ENCODE measurements at places on chromosomes 6 and 20.

DNA sequence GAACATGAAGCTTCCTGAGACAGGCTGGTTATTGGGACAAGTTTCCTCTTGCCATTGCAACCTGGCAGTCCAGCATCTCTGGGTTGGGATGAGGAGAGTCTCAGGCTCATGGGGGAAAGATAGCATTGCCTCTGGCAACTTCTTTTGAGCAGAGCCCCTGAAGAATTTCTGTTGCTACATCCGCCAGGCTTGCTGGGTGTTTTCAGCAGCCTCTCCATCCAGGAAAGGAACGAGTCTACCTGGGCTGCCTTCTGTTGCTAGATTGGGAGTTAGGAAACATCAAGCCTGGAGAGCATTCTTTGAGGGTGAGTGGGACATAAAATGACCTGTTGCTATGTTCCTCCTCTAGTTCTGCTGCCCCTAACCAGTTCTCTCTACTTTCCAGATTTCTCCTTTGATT lies 313.5 kb downstream of the RFPL4B start:
- peak; percentile 27 for DNase-seq

DNA sequence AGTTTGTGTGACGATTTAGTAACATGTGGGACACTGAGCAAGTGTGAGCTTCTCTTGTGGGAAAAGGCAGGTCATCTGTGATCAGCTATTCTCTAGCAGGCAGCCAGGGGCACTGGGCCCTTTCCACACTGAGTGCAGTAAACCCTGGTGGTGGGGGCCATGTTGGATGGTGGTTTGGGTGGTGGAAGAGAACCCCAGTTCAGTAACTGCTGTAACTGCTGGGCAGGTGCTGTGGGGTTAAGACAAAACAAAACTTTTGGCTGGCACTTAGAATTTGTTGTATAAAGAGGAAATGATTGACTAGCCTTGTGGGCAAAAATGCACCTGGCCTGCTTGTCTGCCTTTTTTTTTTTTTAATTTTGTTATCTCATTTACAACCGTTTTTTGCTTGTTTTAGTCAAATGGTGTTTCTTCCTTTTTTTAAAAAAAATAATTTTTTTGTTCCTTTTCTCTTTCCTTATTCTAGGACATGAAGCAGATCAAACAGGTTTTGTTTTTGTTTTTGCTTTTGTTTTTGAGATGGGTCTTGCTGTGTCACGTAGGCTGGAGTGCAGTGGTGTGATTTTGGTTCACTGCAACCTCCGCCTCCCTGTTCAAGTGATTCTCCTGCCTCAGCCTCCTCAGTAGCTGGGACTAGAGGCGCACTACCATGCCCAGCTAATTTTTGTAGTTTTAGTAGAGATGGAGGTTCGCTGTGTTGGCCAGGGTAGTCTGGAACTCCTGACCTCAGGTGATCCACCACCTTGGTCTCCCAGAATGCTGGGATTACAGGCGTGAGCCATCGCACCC lies 59.8 kb downstream of the IGF2R start:
- DNase-seq = no peak

GRCh38 chr6:121627761-121628160 lies 192.3 kb downstream of the GJA1 start:
- DNase-seq = peak; percentile 67

DNA sequence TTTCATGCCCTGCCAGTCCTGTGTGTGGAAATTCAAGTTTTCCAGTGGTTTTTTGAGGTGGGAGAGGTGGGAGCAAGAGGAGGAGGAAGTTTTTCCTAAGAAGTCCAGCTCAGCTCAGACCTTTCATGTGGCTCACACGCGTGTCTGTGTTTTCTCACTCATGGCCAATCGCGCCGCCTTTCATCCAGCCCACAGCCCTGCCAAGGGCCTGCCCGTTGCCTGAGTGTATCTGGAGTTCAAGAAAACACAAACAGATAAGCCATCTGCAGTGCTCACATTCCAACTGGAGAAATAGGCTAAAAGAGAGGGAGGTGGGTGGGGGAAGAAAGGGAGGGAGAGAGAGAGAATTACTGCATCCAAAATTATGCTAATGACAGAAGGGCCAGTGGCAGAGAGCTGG lies 12.6 kb upstream of the MPC1 start:
- DNase-seq = no peak

DNA sequence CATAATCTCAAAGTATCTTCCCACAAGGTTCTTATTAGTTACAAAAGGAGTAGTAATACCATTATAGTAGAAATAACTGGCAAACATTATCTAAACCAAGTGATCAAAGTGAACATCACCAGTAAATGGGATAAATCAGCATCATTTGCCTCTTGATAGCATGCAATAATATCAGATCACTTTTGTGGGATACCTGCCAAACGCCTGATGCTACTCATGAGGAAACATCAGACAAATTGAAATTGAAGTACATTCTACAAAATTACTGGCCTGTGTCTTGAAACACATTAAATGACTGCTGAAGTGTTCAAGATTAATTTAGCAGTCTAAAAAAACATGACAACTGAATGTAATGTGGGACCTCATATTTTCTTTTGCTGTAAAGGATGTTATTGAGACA lies 208.1 kb downstream of the TINAG start:
- no peak for DNase-seq

DNA sequence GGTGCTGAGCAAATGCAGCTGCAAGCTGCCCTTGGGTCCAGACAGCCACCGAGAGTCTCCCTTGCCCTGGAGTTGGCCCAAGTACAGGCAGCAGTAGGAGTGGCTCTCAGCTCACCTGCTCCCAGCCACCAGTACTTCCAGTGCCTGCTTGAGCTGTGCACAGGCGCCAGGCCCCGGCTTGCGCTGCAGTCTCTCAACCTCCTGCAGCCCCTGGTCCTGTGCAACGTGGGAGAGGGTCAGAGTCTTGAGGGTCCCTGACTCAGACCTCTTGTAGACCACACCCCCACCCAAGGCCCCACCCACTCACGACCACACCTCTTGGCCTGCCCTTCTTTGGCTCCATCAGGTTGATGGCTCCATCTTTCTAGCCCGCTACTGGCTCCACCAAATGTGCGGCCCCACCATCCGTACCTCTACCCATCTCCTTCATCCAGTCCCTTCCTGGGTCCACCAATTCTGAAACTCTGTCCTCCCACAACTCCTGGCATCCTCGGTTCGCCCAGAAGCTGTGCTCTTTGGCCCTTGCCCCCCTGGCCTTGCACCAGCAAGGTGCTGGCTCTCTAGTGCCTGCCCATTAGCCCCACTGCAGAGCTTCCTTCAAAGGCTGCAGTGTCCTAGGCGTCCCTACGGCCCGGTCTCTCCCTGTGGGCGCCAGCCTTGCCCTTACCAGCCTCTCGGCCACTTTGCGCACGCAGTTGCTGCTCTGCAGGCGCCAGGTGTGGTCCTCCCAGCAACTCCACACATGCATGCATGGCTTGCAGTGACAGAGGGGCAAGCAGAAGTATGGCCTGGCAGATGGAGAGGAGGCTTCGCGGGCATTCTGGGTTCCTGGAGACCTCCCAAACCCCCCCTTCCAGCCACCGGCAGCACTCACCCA lies 16.5 kb upstream of the SPAG4 start:
- no peak for DNase-seq

DNA sequence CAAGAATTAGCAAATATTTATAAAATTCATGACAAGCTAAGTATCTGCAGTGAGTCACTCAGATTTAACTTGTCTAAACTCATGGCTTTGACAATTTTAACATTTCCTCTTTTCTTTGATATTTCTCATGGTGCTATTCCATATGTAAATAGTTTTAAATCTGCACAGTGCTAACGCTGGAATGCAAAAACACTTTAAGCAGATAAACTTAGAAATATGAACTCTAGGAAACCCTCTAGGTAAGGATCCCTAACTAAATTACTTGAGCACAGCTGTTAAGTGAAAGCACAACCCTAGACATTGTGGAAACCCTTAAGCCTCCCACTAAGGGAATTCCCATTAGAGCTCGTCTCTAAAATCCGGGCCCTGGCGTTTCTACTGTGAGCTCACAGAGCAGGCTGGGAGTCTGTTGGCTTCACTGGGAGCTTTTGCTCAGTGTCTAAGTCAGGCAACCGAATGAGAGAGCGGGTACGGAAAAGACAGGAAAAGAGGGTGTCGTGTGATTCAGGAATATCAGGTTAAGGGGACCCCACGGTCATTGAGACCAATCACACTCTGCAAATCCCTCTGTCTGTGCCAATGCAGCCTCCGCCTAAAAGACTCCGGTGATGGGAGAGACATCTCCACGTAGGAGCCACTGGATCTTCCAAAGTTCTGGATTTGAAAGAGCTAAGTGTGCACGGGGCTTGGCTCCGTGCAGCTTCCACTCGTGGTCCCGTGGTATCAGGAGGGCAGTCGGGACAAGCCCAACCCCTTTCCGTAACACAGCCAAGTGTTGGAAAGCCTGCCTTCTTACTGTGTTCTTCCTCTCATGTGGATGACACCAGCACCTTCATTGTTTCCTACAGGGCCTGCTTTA lies 112.3 kb upstream of the RPS6KA2 start:
- no peak for DNase-seq

DNA sequence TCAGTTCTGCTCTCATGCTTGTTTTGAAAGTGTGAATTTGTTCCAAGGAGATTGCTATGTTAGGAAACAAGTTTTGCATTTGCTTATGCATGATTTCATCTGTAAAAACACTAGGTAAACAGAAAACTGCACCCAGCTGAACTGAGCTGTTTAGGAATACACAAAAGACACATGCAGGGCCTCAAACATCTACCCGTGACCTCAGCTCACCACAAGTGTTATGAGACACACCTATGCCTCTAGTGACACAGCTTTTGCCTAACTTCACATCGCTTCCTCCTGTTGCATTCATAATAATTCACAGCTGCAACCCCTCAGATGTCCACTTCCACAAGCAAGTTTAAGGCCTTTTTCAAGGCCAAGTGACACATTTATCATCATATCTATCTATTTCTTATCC lies 98.0 kb upstream of the SLC24A3 start:
- DNase-seq = peak; percentile 4

DNA sequence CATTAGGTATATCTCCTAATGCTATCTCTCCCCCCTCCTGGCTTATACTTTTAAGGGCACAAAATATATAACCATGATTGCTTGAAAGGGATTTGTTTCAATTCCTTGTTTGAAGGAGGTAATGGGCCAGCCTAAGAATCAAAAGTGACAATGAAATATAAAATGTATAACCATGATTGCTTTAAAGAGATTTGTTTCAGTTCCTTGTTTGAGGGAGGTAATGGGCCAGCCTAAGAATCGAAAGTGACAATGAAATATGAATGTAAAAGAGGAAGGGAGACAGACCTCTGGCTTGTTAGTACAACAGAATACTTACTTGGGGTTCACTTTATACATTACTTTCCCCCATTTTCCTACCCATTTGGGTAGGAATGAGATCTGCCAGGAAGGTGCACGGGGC lies 55.5 kb downstream of the FOXC1 start:
- no peak for DNase-seq

DNA sequence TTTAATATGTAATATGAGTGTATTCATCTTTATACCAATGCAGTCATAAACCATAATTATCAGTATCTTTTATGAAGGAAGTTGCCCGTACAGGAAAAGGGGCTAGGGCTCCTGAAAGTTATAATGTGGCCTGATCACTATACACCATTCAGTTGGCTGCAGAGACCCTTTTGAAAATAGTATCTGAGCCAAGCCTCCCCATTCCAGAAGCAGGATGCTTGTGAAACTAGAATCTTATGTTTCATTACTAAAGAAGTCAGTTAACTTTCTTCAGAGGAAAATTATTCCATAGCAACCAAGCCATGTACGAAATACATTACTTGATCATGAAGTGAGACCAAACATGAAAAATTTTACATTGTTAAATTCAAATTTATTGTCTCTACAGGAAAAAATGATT lies 251.5 kb upstream of the TCF21 start:
- DNase-seq = no peak

- no peak for DNase-seq
Observed at GRCh38 chr6:16374461-16375200, 136.2 kb downstream of the GMPR start.

- no peak for DNase-seq
Observed at GRCh38 chr20:33940666-33941065, 53.0 kb upstream of the RALY start.

DNA sequence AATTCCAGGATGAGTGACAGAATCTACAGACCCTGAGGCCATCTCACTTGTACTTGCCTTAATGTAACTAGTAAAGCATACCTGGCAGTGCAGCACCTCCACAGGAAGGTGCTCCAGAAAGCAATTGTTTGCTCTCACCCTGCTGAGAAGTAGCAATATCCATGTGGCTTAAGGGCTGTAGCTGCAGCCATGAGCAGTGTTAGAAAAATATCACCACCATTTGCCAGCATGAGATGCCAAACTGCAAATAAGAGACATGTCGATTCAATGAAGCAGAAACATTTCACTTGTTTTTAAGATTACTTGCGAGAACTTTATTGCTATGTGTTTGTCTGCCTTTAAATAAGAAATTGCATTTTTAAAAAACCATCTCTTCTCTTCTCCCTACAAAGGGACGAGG lies 151.5 kb downstream of the PRL start:
- no peak for DNase-seq

GRCh38 chr6:168196385-168196860 lies 117.4 kb upstream of the FRMD1 start:
- DNase-seq = peak; percentile 0

- DNase-seq = no peak
Observed at GRCh38 chr6:149433881-149434280, 33.8 kb downstream of the SUMO4 start.

DNA sequence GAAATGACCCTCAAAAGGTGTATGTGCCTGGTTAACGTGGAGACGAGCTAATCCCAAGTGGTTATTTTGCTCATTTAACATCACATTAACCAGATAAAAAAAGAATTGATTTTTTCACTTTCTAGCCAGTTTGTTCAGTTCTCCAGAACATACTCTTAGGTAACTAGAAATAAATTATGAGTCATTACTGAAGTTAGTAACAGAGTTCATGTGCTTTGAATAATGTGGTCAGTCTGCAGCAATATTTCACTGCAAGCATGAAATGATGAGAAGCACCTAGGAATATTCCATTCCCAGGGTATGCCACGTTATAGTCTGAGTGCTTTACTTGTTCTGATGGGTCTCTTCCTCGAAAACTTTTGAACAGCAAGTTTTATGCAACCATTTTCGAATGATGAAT lies 138.3 kb upstream of the INSM1 start:
- peak; percentile 4 for DNase-seq

DNA sequence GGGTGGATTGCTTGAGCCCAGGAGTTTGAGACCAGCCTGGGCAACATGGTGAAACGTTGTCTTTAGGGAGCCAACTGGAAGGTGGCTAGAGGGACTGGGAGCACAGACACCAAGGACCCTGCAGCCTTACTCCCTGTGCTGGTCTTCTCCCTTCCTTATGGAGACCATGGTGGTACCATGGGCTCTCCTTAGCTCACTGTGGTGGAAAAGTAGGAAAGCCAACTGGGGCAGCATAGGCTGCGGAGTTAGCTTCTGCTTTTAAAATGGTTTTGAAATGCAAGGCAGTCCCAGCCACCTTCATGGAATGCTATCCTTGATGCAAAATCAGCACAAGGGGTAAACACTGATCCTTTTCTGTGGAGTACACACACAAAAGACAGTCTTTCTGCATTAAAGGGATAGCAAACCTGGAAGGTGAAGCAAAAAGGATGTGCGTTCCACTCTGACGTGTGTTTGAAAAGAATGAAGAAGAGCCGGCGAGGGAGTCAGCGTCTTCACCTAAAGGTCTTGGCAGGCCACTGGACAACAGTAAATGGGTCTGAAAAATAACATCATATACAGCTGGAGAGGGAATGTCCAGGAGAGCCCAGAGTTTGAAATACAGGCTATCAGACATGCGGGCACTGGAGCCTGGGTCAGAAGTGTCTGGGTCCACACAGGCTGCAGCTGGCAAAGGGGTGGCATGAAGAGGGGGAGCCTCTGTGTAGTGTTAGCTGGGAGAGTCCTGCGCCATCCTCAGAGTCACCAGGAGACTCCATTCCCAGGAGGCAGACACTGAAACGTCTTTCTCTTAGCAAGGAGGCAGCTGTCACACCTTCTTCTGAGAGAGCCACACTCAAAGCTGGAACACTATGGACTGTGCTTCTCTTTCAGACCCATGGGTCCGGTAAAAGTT lies 58.5 kb downstream of the GPR6 start:
- no peak for DNase-seq
